ENCODE measurements at places on chromosomes 5 and 9. TPM values are rescaled to one million over a fixed set of nuclear protein-coding genes. Genes with fewer than 3 reads are reported as not detected.

GRCh38 chr5:96434201-96434645 lies 1.2 kb upstream of the PCSK1 start:
- peak; percentile 51 for DNase-seq

DNA sequence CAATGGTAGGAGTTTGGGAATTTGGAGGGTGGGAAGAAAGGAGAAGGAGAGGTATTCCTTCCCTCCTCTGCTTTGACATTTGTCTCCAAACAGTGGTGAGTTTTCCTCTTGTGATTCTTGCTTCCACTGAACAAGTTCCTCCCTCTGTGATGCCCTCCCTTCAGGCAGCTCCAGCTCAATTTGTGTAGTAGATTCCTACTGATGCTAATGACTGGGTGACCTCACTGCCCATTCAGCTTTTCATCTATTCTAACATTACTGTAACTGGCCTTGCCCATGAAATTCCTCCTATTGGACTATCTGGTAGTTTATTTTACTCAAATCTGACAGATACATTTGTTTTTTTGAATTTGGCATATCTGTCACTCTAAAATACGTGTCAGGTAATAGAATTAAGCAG lies 121.4 kb downstream of the NFIB start:
- DNase-seq, result no peak

LCP2 gene
- total RNA-seq, result 313 TPM

CATSPER3 gene
- total RNA-seq, result 0.88 TPM

PCDHGA4 gene
- 0.10 TPM for total RNA-seq

DNA sequence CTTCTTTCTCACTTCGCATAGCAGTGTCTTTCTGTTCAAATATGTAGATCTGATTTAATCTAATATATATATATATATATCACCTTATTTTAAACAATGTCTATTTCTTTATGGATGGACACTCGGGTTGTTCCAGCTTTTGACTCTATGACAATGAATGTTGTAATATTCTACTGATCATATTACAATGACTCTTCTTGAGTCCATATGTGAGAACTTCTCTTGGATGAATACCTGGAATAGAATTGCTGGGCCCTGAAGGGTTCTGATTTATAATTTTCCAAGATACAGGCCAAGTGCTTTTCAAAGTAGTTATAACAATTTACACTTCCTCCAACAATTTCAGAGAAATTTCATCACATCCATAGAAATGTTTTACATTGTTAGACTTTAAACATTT lies 28.8 kb downstream of the NTRK2 start:
- no peak for DNase-seq

DNA sequence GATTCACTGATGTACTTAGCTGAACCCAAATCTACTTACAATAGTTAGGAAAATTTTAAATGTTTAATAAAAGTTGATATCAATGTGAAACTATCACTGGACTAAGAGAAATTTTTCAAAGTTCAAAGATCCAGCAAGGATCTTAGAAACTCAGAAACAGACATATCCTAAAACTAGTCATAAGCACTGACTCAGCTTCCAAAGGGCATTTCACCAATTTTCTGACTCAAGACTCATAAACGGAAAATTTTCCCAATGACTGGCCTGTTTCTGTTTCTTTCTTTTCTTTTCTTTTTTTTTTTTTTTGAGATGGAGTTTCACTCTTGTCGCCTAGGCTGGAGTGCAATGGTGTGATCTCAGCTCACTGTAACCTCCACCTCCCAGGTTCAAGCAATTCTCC lies 66.6 kb downstream of the CDC14B start:
- no peak for DNase-seq

DNA sequence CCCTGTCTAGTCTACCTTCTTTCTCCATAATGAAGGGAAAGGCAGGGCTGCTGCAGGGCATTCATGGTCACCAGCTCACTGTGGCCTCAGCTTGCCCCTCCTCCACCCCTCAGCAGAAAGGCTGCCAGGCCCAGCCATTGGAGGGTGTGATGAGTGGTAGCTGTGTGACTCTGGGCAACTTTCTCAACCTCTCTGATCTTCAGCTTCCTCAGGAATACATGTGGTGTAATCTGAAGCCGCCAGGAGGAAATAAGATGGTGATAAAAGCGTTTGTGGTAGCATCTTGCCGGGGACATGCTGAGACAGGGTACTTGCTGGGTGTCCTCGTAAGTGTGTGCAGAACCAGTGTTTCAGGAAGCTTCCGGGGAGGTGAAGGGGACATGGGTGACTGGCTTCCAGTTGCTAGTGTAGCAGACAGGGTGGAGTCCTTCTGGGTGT lies 9.8 kb downstream of the CXCL14 start:
- DNase-seq, result no peak

PCDH12 gene
- total RNA-seq, result 2.2 TPM

GRCh38 chr5:16983972-16984371 lies 47.9 kb upstream of the MYO10 start:
- DNase-seq, result no peak

DNA sequence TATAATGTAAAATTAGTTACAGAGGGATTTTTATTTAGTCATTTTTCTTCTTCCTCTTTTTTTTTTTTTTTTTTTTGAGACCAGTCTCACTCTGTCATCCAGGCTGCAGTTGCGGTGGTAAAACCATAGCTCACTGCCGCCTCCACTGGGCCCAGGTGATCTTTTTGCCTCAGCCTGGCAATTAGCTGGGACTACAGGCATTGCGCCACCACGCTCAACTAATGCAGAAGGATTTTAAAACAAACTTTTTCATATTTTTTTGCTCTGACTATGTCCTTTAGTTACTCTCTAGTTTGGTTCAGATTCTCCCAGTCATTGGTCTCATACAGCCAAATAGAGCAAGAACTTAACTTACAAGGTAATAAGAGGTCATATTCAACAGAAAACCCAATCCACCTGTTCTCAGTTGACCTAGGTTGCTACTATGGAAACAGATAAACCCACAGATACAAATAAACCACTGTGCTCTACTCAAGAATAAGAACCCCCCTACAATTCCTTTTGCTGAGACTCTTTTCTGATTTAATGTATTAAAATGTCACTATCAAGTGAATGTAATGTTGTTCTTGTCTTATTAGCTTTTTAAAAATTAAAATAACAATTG lies 50.1 kb upstream of the TTC39B start:
- no peak for DNase-seq

POU4F3 gene
- total RNA-seq, result not detected

SLC28A3 gene
- total RNA-seq, result 0.20 TPM
